ENCODE measurements at places on chromosomes 4 and X. TPM values are rescaled to one million over a fixed set of nuclear protein-coding genes. Genes with fewer than 3 reads are reported as not detected.

XAGE2 gene
- total RNA-seq = not detected

CFAP299 gene
- 2.0 TPM for total RNA-seq

FAM236D gene
- not detected for total RNA-seq

MECP2 gene
- 64.5 TPM for total RNA-seq
